ENCODE measurements at places on chromosomes 11 and 22.

DNA sequence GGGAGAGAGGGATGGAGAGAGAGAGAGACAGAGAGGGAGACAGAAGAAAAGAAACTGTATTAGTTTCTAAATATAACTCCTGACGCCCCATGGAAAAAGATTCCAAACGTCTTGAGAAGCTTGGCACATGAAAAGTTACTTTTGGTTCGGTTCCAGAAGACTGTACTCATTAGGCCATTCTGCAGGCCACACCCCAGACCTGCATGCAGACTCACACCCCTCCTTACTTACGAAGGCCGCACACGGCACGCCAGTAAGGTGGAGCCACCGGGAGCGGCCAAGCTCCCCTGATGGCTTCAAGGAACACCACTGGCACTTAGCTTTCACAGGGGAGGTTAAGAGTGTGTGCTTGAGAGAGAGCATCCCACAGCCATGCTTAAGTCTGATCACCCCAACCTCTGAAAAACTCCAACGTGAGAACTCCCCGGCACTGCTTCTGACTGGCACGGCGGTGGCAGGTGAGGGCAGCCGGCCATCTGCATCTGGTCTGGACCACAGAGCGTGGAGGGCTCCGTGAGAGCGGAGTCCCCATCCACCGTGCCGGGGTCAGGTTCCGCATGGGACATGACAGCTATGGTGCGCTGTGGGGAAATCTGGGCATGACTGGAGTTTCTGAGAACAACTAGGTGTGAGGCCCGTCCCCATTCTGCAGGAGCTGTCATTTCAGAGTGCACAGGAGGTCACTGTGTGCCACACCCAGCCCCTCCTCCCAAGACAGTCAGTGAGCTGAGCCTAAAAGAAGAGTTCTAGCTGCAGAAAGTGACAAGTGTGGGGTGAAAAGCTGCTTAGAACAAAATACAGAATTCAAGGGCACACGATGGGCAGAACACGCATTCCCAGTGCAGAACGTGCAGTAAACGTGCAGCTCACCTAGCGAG is 62.4 kb downstream of the MYH9 start:
- no peak for DNase-seq

DNA sequence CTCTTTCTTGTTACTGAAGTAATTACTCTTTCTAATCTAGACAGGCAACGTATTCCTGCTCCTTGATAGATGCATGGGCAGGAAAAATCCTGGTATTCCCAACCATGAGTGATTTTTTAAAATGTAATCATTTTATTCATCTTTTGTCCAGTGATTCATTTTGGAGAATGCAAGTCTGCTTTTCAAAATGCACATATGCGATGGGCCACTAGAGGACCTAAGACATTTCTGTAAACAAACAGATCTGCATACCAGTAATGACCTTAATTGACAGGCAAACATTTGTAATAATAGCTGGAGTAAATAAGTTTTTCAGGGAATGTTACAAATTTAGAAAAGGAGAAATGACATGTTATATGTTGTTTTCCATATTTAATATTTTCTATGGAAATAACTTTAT is 1167.6 kb downstream of the JRKL start:
- no peak for DNase-seq

- DNase-seq: no peak
Observed at GRCh38 chr11:68827733-68828132, 14.0 kb downstream of the CPT1A start.

DNA sequence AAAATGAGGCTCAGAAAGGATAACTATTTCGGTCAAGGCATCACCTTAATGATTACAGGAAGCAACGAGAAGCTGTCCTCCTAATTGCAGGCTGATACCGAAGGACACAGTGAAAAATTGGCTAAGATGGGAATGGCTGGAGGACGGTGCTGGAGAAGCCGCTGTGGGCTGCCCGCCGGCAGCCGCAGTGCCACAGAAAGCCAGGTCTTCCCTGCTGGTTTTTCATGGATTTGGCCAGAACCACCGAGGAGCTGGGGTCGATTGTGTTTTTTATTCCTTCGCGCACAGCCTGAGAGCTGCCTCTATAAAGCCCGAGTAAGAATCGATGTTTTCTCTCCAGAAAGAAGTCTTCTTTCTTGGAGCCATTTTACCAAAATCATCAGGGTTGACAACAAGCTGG is 1484.2 kb downstream of the BRD1 start:
- DNase-seq: no peak

- DNase-seq: no peak
Observed at GRCh38 chr11:12542186-12542935, 131.9 kb upstream of the TEAD1 start.

DNA sequence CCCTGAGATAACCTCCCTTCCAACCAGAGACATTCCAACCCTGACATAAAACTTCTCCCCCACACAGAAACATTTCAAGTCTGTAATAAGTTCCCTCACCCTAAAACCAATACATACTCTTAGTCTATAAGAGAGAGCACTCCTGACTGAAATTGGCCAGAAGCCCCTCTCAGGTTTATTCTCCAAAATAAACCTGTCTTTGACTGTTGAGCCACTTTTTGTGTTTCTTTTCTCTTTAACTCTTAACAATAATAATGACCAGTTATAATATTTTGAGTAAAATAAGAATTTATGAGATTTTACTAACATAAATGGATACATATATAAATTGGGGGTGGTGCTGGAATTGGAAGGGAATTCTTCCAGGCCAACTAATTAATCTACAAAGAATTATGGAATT is 93.6 kb downstream of the GRM5 start:
- DNase-seq: no peak

- DNase-seq: no peak
Observed at GRCh38 chr11:79845002-79845709, 404.3 kb upstream of the TENM4 start.

GRCh38 chr11:91435694-91436395 is 788.8 kb upstream of the FAT3 start:
- no peak for DNase-seq

DNA sequence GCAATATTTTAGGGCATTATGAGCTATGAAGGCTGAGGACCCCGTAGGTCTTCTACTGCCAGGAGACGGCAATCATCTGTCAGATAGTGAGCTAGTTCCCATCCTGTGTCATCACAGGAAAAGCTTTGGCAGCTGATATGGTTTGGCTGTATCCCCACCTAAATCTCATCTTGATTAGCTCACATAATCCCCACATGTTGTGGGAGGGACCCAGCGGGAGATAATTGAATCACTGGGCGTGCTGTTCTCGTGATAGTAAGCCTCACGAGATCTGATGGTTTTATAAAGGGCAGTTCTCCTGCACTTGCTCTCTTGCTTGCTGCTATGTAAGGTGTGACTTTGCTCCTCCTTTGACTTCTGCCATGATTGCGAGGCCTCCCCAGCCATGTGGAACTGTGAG is 18.1 kb downstream of the CSRP3 start:
- no peak for DNase-seq

GRCh38 chr11:117095284-117096161 is 2.7 kb downstream of the SIK3 start:
- DNase-seq: no peak

DNA sequence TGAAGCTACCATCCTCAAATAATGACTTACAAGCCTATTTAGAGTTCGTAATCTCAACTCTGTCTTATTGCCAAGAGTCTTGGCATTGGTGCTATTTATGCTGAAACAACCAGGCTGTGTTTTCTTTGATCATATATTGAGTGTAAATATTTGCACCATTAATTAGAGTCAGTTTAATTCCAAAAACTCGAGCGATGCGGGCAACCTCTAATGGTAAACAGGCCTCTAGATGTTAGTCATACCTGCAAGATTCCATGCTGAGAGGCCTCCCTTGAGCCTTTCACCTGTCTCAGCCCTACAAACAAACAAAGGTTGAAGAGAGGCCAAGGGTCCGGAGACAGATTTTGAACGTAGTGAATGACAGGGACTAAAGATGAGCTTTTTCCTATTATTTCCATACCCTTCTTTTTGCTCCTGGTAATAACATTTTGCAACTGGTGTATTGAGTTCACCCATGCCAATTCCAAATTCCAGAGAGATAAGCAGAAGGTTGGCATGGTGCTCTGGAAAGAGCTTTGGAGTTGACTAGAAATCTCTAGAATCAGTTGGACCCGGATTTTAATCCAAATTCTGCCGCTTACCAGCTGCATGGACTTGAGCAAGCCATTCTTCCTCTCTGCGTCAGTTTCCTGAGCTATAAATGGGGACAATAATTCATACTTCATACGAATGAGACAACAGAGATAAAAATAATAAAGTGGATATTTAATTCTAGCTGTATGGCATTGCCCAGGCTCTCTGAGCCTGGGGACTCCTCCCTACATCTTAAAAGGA is 99.1 kb upstream of the ANO1 start:
- no peak for DNase-seq

DNA sequence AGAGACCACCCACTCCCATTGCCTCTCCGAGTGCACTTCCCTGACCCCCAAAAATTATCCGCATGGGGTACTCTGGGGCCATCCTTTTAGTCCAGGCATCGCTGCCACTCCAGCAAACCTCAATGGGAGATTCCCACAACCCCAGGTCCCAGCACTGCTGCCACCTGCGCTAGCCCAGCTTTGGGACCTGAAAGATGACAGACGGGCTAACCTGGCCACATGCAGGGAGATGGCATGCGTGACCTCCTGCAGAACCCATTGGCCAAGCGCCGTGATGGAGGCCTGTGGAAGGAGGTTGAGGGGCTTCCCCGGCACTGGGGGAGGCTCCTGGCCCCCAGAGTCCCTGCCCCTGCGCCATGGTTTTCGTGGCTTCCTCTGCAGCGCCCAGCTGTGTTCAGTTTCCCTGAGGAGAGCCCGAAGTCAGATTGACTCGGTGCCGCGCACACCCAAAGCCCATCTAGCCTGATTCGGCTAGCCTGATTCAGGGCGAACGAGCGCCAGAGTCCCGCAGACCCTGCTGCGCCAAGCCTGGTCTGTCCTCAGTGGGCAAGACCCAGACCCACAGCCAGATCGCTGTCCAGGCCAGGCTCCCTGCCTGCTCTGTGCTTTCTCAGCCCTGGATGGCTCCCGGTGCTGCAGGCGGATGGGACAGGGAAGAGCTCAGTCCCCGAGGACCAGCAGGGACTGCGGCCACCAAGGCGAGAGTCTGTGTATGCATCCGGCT is 751 bp upstream of the WNT7B start:
- no peak for DNase-seq

DNA sequence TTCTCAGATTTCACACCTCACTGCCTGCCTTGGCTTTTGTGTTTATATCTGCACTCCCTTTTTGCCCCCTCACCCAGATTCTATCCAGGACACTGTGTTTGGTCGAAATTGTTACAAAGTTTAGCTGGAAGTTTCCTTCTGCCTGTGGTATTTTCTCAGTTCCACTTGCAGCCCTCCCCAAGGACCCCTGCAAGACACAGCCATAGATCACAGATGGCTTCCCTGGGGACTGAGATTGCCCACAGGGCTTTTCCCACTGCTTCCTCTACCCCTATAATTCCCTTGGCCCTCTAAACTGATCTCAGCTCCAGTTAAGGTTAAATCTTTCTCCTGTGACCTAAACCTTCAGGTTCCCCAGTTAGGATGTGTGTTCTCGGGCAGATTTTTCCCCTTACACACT is 146.1 kb upstream of the C11orf87 start:
- no peak for DNase-seq

DNA sequence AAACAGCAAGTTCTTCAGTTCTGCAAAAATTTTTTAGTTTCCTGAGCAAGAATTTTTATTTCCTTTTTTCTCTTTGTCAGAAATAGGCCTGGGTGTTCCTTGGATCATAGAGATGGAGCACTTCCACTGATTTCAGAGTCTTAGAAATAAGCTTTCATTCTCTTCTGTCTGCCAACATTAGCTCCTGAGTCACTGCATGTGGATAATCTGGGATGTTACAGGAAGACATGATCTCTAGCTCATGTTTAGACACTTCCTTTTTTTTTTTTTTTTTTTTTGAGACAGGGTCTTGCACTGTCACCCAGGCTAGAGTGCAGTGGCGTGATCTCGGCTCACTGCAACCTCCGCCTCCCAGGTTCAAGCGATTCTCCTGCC is 13.2 kb upstream of the TMEM218 start:
- DNase-seq: no peak

GRCh38 chr11:43393765-43394355 is 35.1 kb downstream of the TTC17 start:
- no peak for DNase-seq

DNA sequence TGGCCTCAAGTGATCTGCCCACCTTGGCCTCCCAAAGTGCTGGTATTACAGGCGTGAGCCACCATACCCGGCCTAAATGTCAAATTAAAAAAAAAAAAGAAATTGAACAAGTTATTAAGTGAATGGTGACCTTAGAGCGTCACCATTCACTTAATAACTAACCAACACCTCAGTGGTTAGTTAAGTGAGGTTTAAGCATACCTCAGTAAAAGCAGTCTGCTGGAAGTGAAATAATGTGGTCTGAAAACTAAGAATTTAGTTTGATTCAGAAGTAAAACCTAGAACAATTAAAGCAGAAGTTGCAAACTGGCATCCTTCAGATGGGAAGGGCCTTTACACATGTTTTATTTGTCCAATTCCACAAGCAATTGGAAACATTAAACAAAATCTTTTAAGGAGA is 71.5 kb downstream of the FCHSD2 start:
- DNase-seq: no peak

DNA sequence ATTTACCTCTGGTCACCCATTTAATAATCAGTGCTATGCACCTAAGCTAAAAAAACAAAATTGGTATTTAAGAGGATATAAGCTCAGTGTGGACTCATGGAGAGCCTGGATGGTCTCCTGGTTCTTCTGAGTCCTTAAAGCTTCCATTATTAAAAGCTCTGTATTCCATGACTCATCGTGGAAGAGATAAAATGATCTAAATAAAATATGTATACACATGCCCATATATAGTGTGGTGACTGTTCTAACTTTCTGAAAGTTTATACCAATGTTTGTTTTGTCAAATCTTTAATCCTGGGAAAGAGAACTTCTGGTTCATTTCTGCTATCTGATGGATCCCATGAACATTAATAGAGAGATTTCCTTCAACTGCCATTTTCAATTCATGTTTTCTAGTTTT is 375.9 kb downstream of the GUCY1A2 start:
- no peak for DNase-seq

GRCh38 chr11:102926517-102926916 is 29.0 kb downstream of the MMP13 start:
- DNase-seq: no peak

DNA sequence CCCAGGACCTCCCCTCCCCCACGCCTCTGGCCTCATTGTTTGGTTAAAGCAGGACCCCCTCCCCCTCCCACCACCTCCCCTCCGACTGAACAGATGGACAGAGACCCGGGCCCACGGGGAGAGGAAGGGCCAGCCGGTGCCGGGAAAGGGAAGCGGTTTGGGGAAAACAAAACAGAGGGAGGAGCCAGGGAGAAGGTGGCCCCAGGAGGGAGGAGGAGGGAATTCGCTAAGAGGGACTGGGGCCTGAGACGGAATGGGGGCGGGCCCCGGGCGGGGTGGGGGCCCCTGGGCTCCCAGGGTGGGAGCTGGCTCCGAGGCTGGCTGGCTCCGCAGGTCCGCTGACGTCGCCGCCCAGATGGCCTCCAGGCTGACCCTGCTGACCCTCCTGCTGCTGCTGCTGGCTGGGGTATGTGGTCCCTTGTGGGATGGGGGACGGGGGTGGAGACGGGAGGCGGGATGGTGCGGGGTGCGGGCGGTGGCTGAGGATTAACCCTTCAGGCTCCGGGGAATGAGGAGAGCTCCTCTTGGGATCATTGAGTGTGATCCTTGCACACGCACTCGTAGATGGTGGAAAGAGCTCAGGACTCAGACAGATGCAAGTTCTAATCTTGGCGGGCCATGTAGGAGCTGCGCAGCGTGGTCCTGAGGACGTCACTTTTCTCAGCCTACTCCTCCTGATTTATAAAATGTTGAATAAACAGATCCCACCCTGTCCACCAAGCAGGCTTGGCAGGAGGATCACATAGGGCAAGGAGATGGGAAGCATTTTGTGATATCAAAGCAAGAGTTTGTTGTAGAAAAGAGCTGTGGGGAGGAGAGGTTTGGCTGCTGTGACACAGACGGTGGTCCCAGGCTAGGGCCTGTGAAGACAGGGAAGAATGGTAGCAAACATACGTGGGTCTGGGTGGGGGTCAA is 688 bp downstream of the SERPING1 start:
- no peak for DNase-seq
